ENCODE measurements at places on chromosomes 7 and 10.

DNA sequence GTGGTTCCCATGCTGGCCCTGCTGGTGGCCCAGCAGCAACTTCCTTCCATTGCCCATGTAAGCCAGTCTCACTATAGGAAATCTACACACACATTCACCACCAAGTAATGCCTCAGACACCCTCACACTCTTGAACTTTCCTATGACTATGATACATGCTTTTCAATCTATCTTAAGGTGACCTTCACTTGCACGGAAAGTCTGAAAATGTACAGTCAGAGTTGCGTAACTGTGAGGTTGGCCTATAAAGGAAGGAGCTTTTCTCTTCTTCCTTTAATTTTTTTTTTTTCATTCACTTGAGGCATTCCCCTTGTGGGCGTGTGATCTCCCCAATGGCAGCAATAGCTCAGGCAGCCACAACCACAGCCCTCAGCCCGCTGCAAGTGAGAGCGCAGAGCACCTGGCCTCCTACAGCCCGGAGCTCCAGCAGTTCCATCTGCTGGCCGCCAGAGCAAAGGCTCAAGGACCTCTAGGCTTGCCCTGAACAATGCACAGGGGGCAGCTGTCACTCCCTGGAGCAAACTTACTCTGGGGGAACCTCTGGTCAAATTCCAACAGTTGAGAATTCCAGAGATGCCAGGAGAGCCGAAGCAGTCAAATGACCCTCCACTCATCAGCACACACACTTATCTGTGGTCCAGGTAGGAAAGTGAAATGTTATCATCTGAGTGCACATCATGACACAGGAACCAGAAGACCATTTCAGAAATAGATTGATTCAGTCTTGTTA lies 123.1 kb upstream of the ADO start:
- DNase-seq: no peak

GRCh38 chr10:78261291-78261690 lies 227.6 kb downstream of the RPS24 start:
- no peak for DNase-seq

- DNase-seq: no peak
These were observed 96.1 kb downstream of the SNX10 start for GRCh38 chr7:26387731-26388130.

GRCh38 chr7:127123220-127123619 lies 129.5 kb downstream of the GRM8 start:
- no peak for DNase-seq

DNA sequence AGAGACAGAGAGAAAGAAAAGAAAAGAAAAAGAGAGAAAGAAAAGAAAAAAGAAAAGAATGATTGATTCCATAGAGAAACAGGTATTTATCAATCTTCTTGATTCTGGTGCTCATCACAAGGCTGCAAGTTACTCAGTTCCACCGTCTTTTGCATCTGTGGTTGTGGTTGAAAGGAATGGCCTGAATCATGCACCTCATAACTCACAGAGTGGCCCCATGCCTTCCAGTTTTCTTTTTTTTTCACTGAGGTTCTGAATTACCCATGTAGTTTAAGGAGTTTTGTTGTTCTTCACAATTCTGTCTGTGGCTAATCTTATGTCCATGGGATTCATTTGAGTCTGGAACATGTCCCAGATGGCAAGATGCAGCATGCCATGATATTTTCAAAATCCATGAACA lies 156.0 kb downstream of the ZNF33B start:
- DNase-seq: no peak

DNA sequence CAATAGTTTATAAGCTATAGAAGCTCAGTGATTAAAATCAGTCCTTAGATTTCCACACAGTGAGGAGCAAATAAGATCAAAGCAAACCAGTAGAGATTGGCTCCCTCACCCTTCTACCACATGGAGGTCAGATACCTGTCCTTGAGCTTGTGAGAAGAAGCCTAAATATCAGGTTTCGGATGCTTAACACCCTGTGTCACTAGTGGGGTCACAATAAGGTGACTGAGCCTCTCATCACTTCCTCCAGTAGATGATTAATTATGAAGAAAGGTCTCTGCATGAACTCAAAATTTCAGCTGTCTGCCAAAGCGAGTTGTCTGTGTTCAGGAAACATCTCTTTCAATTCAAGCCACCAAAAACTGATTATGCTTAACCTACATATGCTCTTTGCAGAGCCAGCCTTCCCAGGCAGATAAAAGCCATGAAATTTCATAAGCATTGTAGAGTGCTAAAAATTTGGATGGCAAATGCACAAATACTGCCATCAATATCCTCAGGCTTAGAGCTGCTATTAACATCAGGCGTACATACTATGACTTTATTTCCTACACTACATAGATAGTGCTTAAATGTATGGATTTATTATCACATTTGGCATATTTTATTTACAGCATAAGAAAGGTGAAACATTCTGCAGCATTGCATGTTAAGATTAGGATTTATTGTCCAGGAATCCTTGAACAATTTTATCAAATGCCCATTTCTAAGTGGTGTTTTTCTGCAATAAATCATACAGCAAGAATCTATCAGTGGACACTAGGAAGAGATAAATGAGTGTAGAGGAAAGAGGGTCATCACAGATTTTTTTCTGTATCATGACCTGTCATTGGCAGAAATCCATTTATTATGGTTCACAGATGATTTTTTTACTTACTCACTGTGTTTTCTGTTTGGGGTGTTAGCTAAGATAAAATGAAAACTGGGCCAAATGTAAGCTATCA lies 285.1 kb upstream of the SP8 start:
- DNase-seq: no peak

DNA sequence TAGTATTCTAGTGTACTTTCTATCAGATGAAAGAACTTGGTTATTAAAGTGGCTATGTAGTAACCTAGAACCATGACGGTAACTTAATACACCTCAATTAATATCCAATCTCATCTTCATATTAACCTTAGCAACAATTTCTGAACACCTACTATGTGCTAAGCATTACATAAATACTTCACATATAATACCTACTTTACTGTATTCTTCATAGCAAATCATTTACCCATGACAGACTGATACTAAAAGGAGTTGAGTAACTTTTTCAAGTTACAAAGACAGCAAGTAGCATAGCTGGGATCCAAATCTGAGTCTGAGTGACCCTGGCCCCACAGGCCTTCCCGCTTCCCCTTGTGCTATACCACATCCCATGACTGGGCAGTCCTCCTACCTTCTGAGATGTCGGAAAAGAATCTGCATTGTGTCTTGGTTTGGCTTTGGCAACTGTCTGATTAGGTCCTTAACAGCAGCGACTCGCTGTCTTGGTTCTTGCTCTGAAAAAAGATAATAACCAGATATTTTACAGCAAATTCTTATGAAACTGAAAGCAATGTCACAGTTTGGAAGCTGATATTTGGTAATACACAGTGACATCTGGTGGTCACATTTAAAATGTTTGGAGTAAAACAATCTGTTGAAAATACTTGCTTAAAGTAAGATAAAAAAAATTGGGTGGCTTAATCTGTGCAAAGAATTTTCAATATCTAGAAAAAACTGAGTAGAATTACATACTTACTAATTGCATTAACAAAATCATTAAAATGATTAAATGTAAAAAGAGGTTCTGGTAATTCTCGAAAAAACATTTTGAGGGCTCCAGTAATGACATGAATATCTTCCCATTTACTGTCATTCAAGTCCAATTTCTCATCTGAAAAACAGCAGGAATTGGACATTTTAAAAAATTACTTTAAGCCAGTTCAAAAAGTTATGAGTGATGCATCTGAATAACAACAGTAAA lies 120.1 kb downstream of the ARHGAP12 start:
- DNase-seq: peak; percentile 5

- DNase-seq: no peak
These were observed at the start of gene EGFR for GRCh38 chr7:55018361-55019190. TSS of gene EGFR (plus strand) at chr7:55019017. CDS start at chr7:55019278, 261 bp downstream.

DNA sequence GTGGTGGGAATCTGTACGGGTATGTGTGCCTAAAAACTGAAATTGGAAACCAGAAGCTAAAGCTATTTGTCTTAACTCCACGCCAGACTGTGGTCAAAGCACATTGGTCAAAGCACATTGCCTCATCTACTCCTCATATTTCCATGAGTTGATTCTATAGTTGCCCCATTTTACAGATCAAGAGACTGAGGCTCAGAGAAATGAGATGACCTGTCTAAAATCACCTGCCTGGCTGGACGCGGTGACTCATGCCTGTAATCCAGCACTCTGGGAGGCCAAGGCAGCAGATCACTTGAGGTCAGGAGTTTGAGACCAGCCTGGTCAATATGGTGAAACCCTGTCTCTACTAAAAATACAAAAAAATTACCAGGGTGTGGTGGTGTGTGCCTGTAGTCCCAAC lies 21.7 kb upstream of the MNX1 start:
- DNase-seq: no peak

GRCh38 chr10:117175901-117176534 lies 21.3 kb upstream of the KCNK18 start:
- peak; percentile 74 for DNase-seq

- DNase-seq: peak; percentile 48
These were observed 39.5 kb downstream of the ZNF117 start for GRCh38 chr7:64951250-64951848.

DNA sequence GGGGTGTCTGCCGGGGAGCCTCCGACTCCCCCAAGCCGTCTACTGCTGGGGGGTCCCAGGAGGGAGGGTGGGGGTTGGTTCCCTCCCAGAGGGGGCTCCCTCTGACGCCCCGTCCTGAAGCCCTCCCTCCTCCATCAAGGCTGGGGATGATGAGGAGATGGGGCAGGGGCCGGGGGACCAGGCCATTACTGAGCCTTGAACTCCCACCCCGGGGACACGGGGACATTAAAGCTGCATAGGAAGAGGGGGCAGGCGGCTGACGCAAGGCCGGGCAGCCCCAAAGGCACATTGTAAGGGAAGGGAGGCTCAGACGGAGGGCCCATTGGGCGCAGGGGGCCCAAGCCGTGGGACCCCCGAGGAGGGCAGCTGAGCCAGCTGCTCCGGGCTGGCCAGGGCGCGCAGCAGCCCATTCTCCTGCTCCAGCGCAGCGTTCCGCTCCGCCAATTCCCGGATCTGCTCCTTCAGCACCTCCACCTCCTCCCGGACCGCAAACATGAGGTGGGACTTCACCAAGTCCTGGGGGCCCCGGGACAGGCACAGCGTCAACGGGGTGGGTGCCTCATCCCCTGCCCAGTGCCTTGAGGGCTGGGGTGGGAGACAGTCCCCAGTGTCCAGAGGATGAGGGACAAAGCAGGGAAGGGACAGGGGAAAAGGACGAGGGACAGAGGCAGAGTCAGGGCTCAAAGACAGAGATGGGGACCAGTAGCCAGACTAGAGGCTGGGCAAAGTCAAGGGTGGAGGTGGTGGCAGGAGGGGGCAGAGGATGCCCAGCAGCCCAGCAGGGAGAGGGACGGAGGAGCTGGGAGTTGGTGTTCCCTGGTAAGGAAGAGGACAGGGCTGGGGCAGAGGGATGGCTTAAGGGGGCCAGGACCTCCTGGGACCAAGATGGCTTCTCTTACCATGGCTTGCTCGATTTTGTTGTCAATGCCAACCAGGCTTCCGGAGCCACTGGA lies 2.9 kb upstream of the SPACDR start:
- no peak for DNase-seq

DNA sequence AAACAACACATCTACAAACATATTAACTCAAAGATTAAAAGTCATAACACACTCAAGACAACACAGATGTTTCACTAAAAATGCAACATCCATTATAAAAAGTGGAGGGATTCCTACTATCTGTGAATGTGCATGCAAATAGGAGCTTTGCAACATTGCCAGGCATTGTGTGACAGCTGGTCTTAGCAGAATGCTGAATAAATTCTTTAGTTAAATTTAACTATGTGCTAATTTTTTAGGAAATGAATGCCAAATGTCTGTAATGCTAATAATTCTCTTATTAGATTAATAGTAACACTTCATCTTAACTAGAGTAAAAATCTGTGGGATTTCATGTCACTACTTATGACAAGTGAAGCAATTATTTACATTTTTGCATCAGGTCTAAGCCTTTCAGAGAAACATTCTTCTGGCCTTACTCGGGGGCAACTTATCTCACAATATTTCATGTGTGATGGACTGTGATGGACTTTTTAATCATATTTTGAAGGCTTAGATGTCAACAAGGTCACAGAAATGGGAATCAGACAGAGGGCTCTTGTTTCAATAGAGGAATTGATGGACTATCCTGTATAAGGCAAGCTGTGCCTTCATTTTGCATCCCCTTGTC lies 524.6 kb upstream of the KCND2 start:
- no peak for DNase-seq

GRCh38 chr10:64039198-64039597 lies 518.0 kb downstream of the REEP3 start:
- DNase-seq: no peak

DNA sequence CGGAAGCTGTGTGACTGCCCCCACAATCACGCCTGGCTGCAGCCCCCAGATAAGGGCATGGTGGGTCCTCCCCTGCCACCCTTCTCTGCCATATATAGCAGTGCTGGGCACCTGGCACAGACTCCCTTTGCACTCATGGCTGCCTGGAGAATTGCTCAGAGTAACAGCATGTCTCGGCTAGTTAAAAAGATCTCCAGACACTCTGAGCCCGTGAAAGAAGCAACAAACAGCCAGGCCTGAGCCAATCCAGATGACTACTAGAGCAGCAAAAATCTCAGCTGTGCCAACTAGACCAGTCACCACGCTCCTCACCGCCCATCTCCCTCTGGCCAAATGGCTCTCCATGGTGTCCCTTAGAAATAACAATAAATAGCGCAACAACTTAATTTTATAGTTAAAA lies 71.3 kb downstream of the PARD3 start:
- DNase-seq: no peak

DNA sequence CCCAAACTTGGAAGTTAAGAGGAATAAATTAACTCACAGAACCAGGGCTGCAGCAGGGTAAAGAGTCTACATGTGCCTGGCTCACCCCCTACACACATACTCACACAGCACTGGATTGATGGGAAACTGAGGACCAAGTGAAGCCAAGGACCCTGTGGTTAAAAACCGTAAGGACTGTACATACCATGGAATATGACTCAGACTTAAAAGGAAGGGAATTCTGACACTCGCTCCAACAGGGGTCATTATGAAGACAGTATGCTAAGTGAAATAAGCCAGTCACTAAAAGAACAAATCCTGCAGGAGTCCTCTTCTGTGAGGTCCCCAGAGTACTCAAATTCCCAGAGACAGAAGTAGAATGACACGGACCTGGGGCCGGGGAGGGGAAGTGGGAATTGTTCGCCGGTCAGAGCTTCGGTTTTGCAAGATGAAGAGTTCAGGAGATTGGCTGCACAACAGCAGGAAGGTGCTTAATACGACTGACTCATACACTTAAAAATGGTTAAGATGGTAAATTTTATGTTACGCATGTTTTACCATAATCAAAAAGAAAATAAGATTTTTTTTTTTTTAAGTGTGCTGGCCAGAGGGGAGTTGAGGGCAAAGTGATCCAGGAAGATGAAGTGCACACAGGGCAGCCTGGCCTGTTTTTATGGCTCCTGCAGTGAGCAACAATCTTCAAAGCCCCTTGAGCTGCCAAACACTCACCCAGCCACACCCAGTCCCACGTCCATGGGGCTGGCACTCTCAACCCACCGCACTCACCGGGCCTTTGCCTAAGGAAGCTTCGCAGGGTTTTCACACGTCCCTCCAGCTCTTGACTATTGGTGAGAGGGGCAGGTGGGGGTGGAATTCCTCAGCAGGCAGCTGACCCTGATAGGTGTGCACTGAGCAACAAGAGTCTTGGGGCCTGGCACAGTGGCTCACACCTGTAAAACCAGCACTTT lies 26.4 kb downstream of the DRGX start:
- DNase-seq: no peak

Data from K562 (cell line).